Stimulated activated CD4-positive, alpha-beta T cell treated with anti-CD3 and anti-CD28 coated beads, Interleukin-15, amount 100 ng/mL, for 1 hour (primary cell): ENCODE measurements at places on chromosomes 7 and 10.

DNA sequence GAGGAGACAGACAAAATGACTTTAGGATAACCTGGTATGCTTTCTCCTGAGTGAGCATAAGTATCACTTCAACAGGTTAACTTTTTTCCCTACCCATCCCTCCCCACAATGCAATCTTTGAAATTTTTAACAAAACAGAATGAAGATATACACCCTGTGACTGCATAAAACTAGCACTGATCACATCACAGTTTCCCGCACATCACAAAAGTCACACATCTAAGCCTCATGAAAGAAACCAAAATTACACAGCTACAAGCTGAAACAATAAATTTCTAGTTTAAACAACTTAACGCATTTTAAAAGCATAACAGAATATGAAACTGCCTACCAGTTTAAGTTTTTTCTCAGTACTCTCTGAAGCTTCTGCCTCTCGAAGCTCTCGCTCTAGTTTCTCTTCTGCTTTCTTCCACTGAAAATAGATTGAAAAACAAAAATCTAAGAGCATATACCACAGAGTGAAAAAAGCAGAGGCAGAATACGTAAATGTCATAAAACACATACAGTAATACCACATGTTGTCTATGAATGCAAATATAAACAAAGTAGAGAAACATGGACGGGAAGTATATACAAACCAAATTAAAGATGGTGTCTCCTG lies 18.1 kb downstream of the NOC3L start:
- DNase-seq, result no peak

- no peak for DNase-seq
These were observed 1.3 kb downstream of the FIGNL1 start for GRCh38 chr7:50448823-50449222.

GRCh38 chr7:112159351-112159750 lies 46.8 kb downstream of the DOCK4 start:
- no peak for DNase-seq

- DNase-seq, result no peak
These were observed 137.9 kb upstream of the LSM8 start for GRCh38 chr7:118046086-118046485.

GRCh38 chr10:8312079-8312478 lies 257.6 kb downstream of the GATA3 start:
- no peak for DNase-seq

- no peak for DNase-seq
These were observed 86.7 kb downstream of the RGS10 start for GRCh38 chr10:119455609-119456434.

DNA sequence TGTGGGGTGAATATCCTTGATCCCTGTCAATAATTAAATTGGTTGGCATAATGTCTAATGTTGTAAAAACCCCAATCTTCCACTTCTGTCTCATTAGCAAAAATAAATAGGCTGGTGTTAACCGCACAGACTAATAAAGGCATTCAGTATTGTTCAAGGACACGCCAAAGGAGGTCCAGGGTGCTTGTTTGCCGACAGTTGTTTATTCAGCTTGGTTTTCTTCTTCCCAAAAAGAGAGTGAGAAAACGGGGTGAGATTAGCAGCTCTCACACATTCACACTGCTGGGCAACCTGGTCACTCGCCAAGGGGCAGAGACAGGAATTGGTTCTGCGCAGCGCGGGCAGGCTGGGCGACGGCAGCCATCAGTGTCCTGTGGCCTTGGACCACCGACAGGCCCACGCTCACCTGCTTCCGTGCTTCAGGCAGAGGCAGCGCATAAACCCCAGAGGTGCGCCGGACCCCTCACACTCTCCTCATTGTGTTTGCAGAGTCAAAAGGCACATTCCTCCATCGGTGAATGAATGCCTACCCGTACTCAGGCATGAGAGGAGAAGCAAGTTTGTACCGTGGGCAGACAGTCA lies 26.2 kb upstream of the LMBR1 start:
- DNase-seq, result no peak

- no peak for DNase-seq
These were observed 124.6 kb downstream of the IMMP2L start for GRCh38 chr7:111437736-111438135.

DNA sequence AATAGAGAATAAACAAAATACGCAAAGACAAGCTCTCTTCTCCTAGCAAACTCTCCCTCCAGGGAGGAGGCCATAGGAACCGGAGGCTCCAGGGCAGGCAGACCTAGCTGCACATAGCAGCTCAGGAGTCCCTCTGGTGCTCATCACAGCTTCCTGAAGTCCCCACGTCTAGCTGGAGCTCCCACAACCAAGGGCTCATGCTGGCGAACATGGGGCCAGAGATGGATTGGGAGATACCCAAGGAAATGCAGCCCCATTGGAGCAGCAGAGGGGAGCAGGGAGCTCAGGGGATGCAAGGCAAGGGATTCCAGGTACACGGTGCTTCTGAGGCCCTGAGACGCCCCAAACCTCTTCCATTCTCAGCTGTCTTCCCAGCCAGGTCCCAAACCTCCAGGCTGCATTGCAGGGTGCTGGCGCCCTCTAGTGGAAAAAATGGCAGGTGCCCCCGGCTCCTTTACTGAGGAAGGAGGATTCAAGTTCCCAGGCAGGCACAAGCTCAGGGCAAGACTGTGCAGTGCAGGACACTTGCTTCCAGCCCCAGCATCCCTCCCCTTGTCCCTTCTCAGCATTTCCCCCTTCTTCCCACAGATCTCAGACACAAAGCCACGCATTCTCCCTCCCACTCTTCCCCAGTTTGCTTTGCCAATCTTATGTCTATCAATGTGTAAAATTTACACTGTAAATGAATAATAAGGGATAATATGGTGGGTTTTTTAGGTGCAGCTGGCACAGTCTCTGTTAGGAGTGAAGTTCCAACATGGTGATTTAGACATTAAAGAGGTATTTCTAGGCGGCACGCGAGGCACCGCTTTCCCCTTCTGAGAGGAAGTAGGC lies 46.2 kb downstream of the GPAM start:
- peak; percentile 28 for DNase-seq

GRCh38 chr10:42553064-42553407 lies 85.3 kb downstream of the ZNF33B start:
- DNase-seq, result no peak

GRCh38 chr10:125208854-125209565 lies 48.6 kb upstream of the CTBP2 start:
- no peak for DNase-seq

GRCh38 chr10:78401624-78402367 lies 368.1 kb downstream of the RPS24 start:
- DNase-seq, result no peak

DNA sequence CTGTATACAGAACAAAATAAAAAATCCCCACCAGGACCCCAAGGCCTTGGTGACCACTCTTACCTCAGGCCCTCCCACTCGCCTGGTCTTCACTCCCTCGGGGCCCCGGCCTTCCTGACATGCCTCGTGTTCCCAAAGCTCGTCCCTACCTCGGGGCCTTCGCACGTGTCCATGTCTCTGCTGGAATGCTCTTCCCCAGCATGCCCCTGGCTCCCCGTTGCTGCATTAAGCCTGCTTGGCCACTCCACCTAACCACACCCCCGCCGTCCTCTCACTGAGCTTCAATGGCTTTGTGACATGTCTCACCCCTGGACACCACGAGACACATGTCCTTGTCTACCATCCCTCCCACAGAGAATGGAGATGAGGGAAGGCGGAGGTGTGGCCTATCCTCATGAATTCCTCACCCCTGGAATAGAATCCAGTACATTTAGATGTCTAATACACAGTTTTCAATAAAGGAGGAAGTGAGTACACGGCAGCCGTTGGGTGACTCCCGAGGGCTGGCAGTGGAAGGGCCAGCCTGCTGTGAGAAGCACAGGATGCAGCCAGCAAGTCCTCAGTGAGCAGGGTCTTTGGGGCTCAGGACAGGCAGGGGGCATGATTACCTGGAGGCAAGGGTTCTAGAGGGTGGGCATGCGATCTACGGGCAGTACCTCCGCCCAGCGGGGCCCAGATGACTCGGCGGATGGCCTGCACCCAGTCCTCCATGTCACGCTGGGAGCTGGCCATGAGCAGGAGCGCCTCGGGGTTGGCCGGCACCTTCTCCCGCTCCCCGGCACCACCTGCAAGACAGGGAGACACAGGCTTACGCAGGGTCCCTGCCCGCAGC lies 125.7 kb downstream of the ARHGAP22 start:
- DNase-seq, result no peak

DNA sequence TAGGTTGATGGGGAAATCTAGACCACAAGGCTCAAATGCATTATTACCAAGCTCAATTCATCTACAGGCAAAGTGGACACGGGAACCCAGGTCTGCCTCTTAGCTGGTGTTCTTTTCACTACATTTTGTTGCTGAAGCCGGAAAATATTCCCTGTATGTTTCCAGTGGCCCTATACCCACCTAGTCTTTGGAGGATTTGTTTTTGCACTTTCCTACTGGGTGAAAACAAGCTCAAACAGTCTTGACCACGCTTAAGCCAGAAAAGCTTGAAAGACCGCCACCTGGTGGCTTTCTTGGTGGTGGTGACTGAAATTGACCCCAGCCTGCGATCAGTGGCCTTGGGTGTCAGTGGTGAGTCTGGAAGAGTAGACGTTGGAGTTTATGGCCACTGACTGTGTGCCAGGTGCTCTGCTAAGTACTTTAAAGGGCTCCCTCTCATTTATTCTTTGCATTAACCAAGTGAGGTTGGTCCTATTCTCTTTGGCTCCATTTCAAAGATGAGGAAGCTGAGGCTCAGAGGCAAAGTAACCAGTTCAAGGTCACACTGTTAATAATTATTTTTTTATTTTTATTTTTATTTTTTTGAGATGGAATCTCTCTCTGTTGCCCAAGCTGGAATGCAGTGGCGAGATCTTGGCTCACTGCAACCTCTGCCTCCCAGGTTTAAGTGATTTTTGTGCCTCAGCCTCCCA lies 11.1 kb upstream of the CRTAC1 start:
- no peak for DNase-seq

DNA sequence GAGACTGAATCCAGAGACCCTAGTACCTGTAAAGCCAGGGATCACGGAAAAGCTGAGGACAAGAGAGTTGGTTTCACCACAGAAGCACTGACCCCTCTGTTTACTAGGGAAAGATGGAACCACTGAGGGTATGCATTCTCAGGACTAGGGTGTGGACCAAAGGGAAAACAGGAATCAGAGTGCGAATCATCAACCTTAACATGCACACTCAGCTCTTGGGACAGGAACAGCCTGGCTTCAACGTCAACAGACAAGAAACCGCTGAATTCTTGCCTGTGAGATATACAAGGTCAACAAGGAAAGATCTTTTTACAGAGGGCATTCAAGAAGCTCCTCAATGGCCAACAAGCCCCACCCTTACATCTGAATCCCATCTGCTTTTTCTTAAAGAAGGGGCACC lies 14.9 kb downstream of the TNRC18 start:
- no peak for DNase-seq

GRCh38 chr7:73839743-73840714 lies 2.3 kb downstream of the METTL27 start:
- no peak for DNase-seq
